ENCODE measurements at places on chromosomes 6 and 20. TPM values are rescaled to one million over a fixed set of nuclear protein-coding genes. Genes with fewer than 3 reads are reported as not detected.

DNA sequence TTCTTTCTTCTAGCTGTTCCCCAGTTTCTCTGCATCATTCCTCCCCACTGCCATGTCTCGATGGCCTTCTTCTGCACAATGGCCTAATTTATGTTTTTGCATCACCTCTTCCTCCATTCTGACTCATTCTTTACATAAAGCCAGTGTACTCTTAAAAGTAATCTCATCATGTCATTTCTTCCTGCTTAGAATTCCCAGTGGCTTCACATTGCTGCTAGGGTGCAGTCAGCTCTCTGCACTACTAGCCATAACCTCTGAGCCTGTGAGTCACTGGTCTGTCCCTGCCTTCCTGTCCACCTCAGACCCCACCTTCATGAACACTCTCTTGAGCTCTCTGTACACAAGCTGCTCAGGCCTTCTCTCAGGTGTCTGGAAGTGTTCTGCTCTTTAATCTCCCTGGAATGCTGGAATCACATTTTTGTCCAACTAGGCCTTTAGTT is 24.1 kb upstream of the TRIM27 start:
- no peak for DNase-seq

Gene C20orf144
- total RNA-seq: not detected

DNA sequence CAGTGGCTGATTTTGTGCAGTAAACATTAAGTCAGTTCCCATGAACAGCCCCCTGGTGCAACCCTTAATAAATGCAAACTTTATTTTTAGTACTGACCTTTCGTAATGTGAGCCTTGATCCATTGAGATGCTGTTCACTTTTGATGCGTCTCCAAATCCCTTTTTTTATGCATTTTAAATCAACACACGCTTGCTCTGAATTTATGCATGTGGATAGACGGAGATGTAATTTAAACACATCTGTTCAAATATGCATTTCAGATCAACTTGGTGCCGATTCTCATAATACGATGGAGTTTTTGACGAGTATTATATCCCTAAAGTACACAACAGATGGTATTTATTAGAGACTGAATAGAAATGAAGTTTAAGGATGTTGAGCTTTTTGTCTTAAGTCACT is 505.7 kb downstream of the CDKAL1 start:
- no peak for DNase-seq

DNA sequence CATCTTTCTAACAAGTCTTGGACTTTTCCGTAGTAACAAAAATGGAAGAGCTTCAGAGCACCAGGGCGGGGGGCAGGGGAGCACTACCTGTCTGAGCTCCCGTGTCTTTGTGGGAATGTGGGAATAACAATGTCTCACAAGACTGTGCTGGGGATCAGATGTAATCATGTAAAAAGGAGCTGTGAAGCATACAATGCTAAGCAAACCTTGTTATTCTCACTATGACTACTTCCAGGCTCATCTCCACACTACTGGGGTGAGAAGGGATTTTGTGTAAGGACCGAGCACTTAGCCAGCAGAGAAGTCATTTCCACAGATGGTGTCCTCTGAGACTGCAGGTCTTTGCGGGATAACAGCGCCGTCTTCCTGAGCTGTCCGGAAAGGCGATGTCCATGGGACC is 27.1 kb downstream of the PRR18 start:
- DNase-seq: no peak

DNA sequence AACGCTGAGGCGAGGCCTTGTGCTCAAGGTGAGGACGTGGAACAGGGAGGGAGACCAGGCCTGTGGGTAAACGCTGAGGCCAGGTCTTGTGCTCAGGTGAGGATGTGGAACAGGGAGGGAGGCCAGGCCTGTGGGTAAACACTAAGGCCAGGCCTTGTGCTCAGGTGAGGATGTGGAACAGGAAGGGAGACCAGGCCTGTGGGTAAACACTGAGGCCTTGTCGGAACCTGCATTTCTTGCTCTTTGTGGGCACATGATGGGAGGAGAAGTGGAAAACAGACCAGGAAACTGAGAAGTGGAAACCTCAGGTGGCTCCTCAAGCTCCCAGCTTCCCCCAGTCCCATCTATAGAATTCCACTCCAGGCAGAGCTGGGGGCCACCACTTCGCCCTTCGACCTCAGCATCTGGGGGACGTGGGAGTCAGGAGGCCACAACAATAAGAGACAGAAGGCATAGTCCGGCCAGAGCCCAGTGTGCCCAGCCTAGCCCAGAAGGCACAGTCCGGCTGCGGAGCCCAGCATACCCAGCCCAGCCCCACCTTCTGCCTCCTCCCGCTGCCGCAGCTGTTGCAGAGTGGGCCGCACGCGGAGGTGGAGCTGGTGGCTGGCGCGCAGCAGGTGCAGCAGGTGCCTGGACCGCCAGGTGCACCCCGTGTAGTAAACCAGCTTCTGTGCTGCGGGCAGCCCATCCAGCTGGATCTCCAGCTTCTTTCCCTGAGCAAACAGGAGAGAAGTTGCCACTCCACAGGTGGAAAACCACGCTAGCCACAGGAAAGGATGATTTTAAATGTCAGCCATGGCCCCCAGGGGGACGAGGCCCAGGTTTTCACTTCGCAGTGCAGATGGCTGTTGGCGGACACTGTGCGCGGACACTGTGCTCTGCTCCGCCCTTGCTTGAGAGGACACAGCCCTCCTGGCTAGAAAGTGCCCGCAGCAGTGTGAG is 17.5 kb downstream of the FRMD1 start:
- DNase-seq: peak; percentile 64

GRCh38 chr20:57568088-57568896 is 7.4 kb downstream of the PCK1 start:
- no peak for DNase-seq

Gene KIF25
- not detected for total RNA-seq

Gene KHDRBS2
- total RNA-seq: not detected

GRCh38 chr6:42441697-42442081 is 10.0 kb downstream of the TRERF1 start:
- DNase-seq: no peak

Gene NMBR
- total RNA-seq: not detected

Gene OPRM1
- total RNA-seq: not detected

DNA sequence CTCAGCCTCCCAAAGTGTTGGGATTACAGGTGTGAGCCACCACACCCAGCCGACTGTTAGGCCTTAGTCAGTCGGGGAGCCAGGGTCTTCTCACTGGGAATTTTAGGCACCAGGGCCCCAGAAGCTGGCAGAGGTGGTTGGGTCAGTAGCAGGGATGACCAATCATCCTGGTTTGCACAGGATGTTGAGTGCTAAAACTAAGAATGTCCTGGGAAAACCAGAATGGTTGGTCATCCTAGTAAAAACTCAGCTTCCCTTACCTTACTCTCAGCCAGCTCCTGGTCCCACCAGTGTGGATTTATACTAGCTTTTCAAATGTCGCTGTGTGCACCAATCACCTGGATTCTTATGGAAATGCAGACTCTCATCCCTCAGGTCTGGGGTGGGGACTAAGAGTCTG is 31.8 kb downstream of the KCNG1 start:
- DNase-seq: no peak

GRCh38 chr6:111852725-111853124 is 20.5 kb downstream of the FYN start:
- no peak for DNase-seq

GRCh38 chr6:167789358-167789757 is 37.4 kb upstream of the AFDN start:
- DNase-seq: no peak

- no peak for DNase-seq
Measured at GRCh38 chr6:53623497-53623896, 42.1 kb downstream of the KLHL31 start.

DNA sequence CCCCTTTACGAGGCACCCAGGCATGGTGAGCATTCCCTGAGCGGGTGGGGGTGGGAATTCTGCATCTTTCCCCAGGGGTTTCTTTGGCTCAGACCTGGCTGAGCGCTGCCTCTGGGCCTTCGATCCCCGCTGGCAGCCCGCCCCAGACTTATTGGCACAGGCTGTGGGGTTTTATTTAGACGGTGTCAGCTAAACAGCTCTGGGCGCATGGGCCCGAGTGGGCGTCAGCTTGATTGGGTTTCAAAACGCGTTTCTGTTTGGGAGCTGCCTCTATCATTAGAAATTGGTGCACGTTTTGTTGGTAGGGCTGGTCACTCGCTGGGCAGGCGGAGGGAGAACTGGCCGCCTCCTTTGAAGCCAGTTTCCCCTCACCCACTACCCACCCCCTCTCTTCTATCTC is 21.0 kb downstream of the PMEPA1 start:
- DNase-seq: peak; percentile 81

Gene SLC35A1
- total RNA-seq: 10.9 TPM

Gene PSORS1C1
- 1.9 TPM for total RNA-seq

- no peak for DNase-seq
Measured at GRCh38 chr20:23334111-23334510, 16.5 kb upstream of the NXT1 start.

Gene C20orf96
- 5.4 TPM for total RNA-seq

GRCh38 chr6:53899512-53899911 is 104.7 kb downstream of the LRRC1 start:
- DNase-seq: no peak

DNA sequence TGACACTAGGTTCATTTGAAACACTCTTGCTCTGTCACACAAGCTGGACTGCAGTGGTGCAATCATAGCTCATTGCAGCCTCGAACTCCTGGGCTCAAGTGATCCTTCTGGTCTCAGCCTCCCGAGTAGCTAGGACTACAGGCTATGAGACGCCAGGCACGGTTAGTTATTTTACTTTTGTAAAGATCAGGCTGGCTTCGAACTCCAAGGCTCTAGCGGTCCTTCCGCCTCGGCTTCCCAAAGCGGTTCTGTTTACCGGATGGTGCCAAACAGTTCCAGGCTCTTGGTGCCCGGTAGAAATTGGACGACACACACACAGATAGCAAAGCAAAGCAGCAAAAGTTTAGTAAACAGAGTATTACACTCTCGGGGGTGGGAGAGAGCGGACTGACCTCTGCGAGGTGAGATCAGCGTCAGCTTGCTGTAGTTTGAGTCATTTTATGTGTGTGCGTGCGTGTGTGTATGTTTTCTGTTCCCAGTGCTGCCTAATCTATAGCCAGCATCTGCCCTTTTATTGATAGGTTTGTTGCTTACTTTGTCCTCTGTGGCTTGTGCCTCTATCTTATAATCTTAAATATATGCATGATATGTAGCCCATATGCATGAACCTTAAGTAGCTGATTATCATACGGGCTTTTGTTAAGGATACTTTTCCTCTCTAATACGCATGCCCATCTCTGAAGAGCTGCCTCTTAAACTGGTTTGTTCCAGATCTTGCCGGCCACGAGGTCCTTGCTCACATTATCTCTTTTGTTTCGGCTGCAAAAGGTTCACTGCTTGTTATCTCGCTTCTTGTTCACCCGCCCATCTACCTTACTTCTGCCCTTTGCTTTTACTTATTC is 75.2 kb downstream of the OR2B2 start:
- peak; percentile 59 for DNase-seq

DNA sequence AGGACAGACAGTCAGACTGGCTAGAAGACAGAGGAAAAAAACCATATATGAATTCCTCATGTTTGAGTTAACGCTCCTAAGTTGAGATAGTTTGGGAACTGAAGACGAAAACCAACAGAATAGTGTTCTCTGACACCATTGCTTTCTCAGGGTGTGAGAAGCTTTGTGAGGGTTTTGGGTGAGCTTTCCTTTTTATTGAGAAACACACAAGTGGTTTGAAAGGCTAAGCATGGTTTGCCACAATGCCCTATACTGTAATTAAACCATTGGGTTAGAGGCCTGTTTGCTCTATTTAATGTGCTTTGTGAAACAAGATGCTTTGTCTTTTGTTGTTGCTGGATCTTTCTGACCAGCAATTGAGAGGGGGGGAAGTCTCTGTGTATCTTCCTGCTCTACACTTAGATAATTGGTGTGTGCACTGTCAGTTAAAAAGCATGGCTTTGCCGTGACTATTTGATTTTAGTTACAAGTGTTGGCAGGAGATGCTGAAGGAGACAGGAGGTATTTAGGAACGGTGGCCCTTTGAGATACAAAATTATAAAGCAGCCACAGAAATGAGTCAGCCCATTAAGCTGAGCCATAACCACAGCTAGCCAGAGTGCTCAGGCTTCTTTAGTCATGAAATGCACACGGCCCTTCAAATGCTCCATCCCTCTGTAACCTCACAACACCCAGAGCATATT is 273.0 kb upstream of the PREP start:
- no peak for DNase-seq

Gene TULP4
- total RNA-seq: 94.9 TPM

Gene EPPIN
- not detected for total RNA-seq

- DNase-seq: no peak
Measured at GRCh38 chr20:45581702-45582101, 2.6 kb upstream of the WFDC8 start.

GRCh38 chr6:4972438-4972837 is 31.4 kb downstream of the RPP40 start:
- DNase-seq: no peak

- no peak for DNase-seq
Measured at GRCh38 chr6:67244037-67244436, 1391.0 kb upstream of the ADGRB3 start.

DNA sequence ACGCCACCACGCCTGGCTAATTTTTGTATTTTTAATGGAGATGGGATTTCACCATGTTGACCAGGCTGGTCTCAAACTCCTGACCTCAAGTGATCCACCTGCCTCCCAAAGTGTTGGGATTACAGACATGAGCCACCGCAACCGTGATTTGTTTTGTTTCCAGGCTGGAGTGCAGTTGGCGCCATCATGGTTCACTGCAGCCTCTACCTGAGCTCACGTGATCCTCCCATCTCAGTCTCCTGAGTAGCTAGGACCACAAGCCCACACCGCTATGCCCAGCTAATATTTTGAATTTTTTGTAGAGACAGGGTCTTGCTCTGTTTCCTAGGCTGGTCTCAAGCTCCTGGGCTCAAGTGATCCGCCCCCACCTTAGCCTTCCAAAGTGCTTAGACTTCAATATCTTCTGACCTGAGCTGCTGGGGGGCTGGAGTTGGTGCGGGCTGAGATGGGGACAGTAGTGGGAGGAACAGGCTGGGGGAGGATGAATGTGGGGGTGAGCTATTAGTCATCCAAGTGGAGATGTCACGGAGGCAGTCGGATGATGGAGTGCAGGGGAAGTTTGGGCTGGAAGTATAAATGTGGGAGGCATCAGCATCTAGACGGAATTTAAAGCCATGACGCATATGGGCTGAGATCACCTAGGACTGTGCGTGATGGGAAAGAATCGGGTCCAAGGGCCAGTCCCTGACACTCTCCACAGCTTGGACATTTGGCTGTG is 23.1 kb upstream of the ZMYND8 start:
- DNase-seq: no peak

Gene F13A1
- 188 TPM for total RNA-seq

- DNase-seq: no peak
Measured at GRCh38 chr6:139422105-139423036, 47.9 kb upstream of the CITED2 start.

Gene SH3BGRL2
- 7.9 TPM for total RNA-seq

Gene NHLRC1
- total RNA-seq: 1.2 TPM

GRCh38 chr20:17832236-17832915 is 132.6 kb downstream of the BANF2 start:
- no peak for DNase-seq

Gene SUMO4
- total RNA-seq: not detected

Gene CD109
- 7.3 TPM for total RNA-seq

Gene PSORS1C2
- not detected for total RNA-seq

Gene ARFGEF3
- total RNA-seq: 1.4 TPM

DNA sequence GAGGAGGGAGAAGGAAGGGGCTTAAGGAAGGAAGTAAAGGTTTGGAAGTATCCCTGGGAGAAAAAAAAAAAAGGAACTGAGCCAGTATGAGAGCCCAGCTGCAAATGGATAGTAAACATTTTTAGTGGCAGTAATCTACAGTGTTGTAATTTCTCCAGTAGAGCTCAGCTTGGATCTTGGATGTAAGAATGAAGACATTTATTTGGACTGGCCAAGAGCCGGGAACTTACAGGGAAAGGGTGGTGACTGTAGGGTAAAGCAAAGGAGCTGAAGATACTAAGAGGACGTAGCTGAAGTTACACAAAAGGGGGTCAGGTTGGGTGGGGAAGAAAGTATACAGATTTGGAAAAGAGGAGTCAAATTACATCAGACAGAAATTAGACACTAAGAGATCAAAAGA is 13.5 kb downstream of the EEF1E1 start:
- no peak for DNase-seq
